Kidney (tissue), 22 donors: ENCODE measurements at places on chromosomes 2 and 18.

GRCh38 chr2:183088061-183088460 lies 9.5 kb downstream of the DUSP19 start:
- DNase-seq = no peak
- no peaks in the 10 kb centered on the region for H3K27me3 ChIP-seq
- H3K27ac ChIP-seq = no peak overlapping the region
- H3K4me1 ChIP-seq = no peaks in the 10 kb centered on the region
- H3K36me3 ChIP-seq = no peaks in the 10 kb centered on the region
- H3K4me3 ChIP-seq = no peak overlapping the region

DNA sequence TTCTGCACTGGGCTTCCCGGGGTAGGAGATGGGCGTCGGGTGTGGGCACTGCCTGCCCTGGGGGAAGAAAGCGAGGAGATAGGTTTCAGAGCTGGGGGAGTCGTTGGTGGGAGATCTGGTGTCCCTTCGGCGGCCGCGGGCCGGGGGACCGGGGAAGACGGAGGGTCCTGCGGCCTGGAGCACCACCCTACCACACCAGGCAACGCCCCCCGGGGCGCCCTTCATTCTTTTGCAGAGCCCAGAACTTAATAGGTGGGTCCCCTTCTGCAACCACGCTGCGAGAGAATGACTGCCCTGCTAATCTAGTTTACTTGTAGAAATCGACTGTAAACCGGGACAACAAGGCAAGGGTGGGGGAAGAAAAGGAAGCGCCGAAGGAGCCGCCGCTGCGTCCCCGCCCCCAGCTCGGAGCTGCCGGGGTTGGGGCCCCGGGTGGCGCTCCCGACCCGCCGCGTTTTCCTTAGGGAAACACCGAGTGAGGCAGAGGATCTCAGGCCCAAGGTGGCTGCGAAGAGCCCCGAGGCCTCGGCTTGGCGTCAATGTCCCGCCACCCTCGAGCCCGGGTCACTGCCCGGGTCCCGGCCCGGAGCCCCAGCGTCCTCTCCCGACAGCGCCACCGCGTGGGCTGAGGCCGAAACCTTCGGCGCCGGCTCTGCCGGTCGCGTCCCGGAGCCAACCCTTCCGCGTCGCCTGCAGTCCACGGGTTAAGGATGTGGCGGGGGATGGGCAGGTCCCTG lies 5.4 kb upstream of the SATB2 start:
- peaks cover 70% of the 10 kb centered on the region for H3K27me3 ChIP-seq
- peaks cover 14% of the 10 kb centered on the region for H3K4me1 ChIP-seq
- peak; percentile 75 for DNase-seq
- H3K36me3 ChIP-seq = no peaks in the 10 kb centered on the region

GRCh38 chr2:134883552-134884293 lies 34.9 kb upstream of the CCNT2 start:
- no peak for DNase-seq
- no peaks in the 10 kb centered on the region for H3K27me3 ChIP-seq
- H3K4me3 ChIP-seq = no peak overlapping the region
- H3K27ac ChIP-seq = no peak overlapping the region
- peaks cover 2% of the 10 kb centered on the region for H3K36me3 ChIP-seq

GRCh38 chr2:161857920-161858319 lies 216.1 kb downstream of the DPP4 start:
- no peaks in the 10 kb centered on the region for H3K4me1 ChIP-seq
- no peak for DNase-seq
- no peak overlapping the region for H3K27ac ChIP-seq
- H3K36me3 ChIP-seq = no peaks in the 10 kb centered on the region
- H3K4me3 ChIP-seq = no peak overlapping the region
- no peaks in the 10 kb centered on the region for H3K27me3 ChIP-seq

DNA sequence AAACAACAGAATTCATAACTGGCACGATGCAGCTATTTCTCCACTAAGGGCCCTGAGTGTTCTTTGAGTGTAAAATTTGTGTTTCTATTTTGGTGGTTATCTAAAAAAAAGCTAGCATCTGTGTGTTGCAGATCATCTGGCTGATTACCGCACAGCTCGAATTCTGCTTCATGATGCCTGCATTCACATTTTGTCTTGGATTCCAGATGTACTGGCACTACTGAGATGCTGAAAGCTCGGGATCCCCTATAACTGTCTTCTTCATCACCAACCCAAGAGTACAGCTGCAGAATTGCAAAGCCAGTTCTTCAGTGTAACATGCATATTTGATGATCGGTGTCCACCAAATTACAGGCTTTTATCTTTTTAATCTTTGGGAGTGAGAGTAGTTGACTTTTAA lies 51.6 kb upstream of the ZNF532 start:
- H3K4me1 ChIP-seq = no peaks in the 10 kb centered on the region
- no peaks in the 10 kb centered on the region for H3K36me3 ChIP-seq
- no peaks in the 10 kb centered on the region for H3K27me3 ChIP-seq
- no peak for DNase-seq
- H3K4me3 ChIP-seq = no peak overlapping the region
- no peak overlapping the region for H3K27ac ChIP-seq

DNA sequence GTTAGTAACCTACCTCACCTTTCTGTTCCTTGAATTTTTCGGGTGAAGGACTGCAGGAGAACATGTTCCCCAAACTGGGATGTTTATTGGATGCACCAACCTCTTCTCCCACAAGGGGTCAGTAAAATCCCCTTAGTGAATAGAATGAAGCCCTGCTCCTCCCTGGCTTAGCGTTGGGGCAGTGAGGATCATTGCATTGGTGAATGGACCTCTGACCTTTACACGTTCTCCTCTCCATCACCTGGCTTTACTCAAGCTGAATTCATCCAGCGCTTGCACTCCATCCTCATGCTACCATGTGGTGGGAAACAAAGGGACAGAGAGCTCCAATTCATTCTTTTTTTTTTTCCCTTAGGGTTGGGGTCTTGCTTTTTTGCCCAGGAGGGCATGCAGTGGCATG lies 157.2 kb downstream of the MIB1 start:
- H3K27ac ChIP-seq = no peak overlapping the region
- DNase-seq = no peak
- H3K27me3 ChIP-seq = no peaks in the 10 kb centered on the region
- H3K36me3 ChIP-seq = no peaks in the 10 kb centered on the region

- H3K36me3 ChIP-seq = no peaks in the 10 kb centered on the region
- no peak for DNase-seq
- H3K4me3 ChIP-seq = no peak overlapping the region
- no peaks in the 10 kb centered on the region for H3K4me1 ChIP-seq
- H3K27me3 ChIP-seq = no peaks in the 10 kb centered on the region
Measured at GRCh38 chr2:64283641-64284361, 139.6 kb upstream of the PELI1 start.

- H3K36me3 ChIP-seq = no peaks in the 10 kb centered on the region
- H3K4me3 ChIP-seq = no peak overlapping the region
- no peak overlapping the region for H3K27ac ChIP-seq
- H3K4me1 ChIP-seq = no peaks in the 10 kb centered on the region
- no peak for DNase-seq
Measured at GRCh38 chr2:217220228-217221013, 360.6 kb upstream of the TNP1 start.

GRCh38 chr2:216756435-216756834 lies 61.1 kb upstream of the IGFBP5 start:
- H3K27ac ChIP-seq = no peak overlapping the region
- H3K36me3 ChIP-seq = no peaks in the 10 kb centered on the region
- H3K27me3 ChIP-seq = no peaks in the 10 kb centered on the region
- peaks cover 7% of the 10 kb centered on the region for H3K4me1 ChIP-seq

- H3K27me3 ChIP-seq = no peaks in the 10 kb centered on the region
- no peak overlapping the region for H3K27ac ChIP-seq
- no peak for DNase-seq
- no peaks in the 10 kb centered on the region for H3K36me3 ChIP-seq
- no peak overlapping the region for H3K4me3 ChIP-seq
- H3K4me1 ChIP-seq = no peaks in the 10 kb centered on the region
Measured at GRCh38 chr18:62175521-62175920, 11.3 kb downstream of the PIGN start.

DNA sequence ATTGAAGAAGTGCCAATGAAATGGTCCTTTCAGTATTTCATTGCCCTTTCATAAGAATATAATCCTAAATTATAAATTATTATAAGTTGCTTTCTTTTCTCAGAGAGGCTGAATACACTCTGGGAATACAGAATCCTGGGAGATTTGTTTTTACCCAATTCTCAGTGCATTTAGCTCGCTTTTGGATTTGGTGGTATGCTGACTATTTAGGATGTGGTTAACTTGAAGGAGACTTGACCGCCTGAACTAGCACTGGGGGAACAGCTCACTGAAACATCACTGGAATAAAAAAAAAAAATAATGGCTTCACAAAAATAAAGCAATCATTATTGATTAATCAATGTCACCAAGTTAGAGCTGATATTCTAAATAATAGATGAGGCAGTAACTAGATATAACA lies 10.2 kb downstream of the TNFAIP6 start:
- no peaks in the 10 kb centered on the region for H3K27me3 ChIP-seq
- no peak overlapping the region for H3K4me3 ChIP-seq
- H3K4me1 ChIP-seq = no peaks in the 10 kb centered on the region
- DNase-seq = no peak
- H3K27ac ChIP-seq = no peak overlapping the region
- no peaks in the 10 kb centered on the region for H3K36me3 ChIP-seq

DNA sequence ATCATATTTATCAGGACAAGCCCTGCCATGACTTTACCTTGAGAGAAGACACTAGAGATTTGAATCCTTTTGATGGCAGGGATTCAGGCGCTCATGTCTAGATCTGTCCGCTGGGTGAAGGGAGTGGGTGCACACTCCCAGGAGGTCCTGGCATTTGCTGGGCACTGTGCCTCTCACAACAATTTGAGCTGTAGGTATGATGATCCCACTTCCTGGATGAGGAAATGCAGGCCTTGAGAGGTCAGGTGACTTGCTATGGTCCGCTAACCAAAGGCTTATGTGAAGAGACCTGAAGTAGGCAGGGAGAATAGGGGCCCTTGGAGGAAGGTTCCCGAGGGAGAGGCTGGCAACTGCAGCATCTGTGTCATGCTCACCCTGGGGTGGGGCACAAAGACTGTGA lies 206.1 kb downstream of the HAUS1 start:
- no peak overlapping the region for H3K4me3 ChIP-seq
- no peaks in the 10 kb centered on the region for H3K36me3 ChIP-seq
- no peak for DNase-seq
- H3K27me3 ChIP-seq = no peaks in the 10 kb centered on the region

GRCh38 chr2:36570416-36570815 lies 27.6 kb downstream of the FEZ2 start:
- no peaks in the 10 kb centered on the region for H3K4me1 ChIP-seq
- H3K27ac ChIP-seq = no peak overlapping the region
- DNase-seq = no peak
- H3K36me3 ChIP-seq = peaks cover 8% of the 10 kb centered on the region
- no peak overlapping the region for H3K4me3 ChIP-seq
- H3K27me3 ChIP-seq = no peaks in the 10 kb centered on the region

DNA sequence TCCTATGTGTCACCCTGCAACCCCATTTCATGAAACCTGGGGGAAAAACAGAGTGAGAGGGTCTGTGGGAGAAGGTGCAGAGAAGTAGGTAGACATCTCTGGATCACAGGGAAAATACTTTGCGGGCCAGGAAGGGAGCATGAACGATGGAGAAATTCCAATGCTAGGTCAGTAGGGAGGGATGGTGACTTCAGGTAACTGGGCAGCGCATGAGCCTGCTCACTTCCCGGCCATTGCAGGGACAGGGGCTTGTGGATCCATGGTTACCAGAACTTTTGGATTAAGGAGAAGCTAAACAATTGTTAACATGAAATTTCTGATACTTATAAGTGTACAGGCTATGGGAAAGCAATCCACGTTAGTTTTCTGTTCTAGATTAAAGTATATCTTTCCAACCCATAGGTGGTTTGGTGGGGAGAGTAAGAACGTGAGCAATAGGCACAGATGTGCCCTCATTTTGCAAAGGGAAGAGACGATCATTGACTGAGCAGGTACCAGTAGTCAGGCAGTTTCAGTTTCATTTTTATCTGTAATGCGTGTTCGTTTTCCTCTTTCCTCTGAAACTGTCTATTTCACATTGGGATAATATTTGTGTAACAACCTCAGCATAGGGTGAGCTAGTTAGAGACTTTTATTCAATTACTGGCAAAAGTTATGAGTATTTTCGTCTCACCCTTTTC lies 65.0 kb downstream of the NYAP2 start:
- no peak overlapping the region for H3K4me3 ChIP-seq
- H3K4me1 ChIP-seq = no peaks in the 10 kb centered on the region
- DNase-seq = no peak
- no peaks in the 10 kb centered on the region for H3K36me3 ChIP-seq

DNA sequence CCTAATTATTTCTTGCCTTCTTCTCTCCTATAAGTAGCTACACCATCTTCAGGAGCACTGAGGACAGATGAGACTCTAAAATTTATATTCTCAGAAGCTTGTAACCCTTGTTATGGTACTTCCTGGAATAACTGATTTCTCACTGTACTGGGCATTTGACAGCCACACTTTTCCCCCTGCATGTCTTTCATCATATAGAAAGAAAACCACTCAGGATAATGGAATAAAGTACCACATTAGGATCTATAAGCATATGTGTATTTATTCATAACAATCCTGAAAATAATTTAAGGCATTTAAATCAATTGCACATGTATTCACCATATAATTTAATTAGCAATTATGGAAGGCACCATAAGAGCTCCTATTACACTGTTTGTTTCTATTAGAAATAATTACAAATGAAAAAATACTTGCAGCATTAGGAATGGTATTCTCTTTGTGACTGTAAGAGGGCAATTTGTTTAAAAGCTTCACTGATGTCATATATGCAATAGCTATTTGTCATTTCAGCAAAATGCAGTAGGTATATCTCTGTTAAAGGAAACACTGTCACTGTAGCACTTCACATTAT lies 216.9 kb upstream of the FSHR start:
- H3K4me1 ChIP-seq = no peaks in the 10 kb centered on the region
- H3K27ac ChIP-seq = no peak overlapping the region
- H3K36me3 ChIP-seq = no peaks in the 10 kb centered on the region
- H3K27me3 ChIP-seq = no peaks in the 10 kb centered on the region
- H3K4me3 ChIP-seq = no peak overlapping the region

DNA sequence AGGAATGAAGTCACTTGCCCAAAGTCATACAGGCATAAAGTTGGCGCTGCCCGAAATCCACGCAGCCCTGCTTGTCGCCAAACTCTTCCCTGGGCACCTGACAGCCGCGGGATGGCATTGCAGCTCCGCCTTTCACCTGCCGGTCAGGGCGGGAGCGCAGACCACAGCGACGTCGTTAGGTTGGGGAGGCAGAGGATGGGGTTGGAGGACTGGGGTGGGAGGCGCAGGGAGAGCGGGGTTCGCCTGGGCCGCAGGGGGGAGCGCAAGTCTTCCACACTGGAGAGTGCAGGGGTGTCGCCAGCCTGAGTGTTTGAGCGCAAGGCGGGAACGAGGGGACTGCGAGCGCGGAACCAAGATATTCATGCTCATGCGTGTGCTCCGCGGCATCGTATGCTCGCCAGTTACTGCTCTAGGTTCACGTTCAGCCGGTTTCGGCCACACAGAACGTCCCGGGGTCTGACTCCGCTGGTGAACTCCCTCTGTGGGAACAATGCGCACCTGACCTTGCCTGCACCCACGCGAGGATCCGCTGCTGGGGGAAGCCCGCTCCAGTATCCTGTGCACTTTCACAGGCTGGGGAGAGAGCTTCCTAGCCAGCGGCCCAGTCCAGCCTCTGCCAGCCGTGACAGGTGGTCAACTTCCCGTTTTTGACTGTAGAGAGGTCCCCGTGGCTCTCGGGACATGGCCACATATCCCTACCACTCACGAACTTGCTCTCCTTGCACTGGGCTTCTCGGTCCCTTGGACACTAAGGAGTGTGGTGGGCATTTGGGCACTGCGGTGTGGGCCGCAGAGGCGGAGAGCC lies 767 bp upstream of the NPPC start:
- H3K27ac ChIP-seq = no peak overlapping the region
- peaks cover 28% of the 10 kb centered on the region for H3K27me3 ChIP-seq
- peak; percentile 70 for DNase-seq
- H3K36me3 ChIP-seq = no peaks in the 10 kb centered on the region
- peak overlapping the region; percentile 17 for H3K4me3 ChIP-seq
